ENCODE measurements at places on chromosomes 7 and 10.

- no peak for DNase-seq
Measured at GRCh38 chr7:118878336-118878735, 653.8 kb downstream of the ANKRD7 start.

DNA sequence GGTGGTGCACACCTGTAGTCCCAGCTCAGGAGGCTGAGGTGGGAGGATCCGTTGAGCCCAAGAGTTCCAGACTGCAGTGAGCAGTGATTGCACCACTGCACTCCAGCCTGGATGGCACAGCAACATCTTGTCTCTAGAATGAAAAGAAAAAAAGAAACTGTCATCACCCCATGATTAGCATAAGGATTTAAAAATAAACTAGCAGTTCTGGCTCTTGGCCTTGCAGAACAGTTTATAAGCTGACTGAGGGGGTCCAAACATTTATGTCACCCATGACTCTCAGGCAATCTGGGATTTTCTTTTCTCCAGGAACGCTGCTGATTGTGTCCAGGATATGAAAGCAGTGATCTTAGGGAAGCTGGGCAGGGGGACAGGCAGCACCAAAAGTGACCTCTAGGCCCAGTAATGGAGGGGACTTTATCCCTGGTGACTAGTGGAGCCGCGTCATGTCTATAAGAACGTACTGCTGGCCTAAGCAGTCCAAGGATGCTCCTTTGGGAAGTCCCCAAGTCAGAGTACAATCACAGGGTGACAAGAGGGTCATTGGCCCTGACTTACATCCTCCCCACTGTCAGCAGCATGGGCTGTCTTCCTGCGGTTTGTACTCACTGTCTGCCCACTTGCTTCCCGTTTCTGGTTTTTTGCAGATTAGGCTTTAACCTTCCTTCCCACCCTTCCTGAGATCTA, 177.4 kb downstream of the ARHGAP12 start:
- DNase-seq = no peak

- no peak for DNase-seq
Measured at GRCh38 chr10:73843261-73843660, 31.1 kb downstream of the CAMK2G start.

DNA sequence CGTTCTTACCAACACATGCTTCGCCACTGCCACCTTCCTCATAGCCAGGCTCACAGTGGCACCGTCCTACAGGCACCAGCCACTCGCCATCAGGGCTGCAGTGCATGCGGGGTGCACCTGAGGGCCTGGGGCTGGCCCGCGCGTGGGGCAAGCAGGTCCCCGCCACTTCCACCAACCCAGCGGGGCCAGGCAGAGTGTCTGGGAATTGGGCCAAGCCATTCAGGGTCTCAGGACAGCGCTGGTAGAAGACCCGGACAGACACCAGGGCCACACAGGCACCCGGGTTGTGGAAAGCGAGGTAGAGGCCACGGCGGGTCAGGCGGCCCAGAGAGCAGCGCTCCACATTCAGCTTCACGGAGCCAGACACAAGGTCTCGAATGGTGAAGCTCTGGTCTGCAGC, 9.0 kb downstream of the EPHA1 start:
- DNase-seq = no peak

DNA sequence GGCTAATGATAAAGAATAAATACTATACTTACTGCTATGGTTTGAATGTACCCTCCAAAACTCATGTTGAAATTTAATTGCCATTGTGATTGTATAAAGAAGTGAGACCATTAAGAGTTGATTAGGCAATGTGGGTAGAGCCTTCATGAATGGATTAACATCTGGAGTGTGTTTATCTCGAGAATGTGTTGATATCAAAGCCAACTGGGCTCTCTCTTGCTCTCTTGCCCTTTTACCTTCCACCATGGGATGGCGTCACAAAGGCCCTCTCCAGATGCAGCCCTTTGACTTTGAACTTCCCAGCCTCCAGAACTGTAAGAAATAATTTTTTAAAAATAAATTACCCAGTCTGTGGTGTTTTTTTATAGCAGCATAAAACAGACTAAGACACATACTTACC, 50.1 kb upstream of the GHITM start:
- DNase-seq = no peak

DNA sequence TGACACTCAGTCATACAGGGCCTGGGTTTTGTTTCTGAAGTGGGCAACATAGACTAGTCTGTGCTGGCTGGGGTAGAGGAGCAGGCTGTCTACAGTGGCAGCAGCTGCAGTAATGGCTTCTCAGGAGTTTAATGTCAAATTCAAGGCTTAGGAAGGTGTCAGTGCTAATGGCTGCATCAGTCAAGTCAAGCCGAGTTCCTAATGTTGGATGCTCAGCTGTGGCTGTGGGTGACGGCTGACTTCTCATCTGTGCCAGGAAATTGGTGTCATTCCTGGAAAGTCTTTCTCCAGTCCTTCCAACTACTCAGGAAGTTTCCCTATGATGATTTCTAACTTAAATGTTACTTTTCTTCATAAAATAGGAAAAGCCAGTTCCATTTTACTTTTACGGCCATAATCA, 468.1 kb upstream of the IGFBP3 start:
- DNase-seq = no peak

- no peak for DNase-seq
Measured at GRCh38 chr10:3719024-3719843, 65.8 kb downstream of the KLF6 start.
